ENCODE measurements at places on chromosomes 1 and 21.

- DNase-seq: no peak
Observed at GRCh38 chr1:31585736-31586365, 9.5 kb downstream of the TINAGL1 start.

DNA sequence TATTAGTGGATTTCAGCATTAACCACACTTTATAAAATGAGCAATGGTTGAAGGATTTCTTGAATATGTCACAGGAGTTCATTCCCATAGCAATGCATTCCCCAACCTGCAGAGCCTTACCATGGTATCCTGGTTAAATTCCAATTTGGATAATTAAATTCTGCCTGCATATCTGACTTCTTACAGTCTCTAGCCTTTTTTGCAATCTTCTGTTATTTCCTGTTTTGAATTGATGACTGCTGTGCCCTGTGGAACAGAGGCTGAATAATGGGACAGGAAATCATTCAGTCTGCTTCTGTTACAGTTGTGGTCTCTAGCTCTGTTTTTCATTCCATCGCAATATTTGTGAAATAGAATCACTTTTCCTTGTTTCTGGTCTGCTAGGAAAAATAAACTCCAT lies 1823.9 kb downstream of the PLA2G4A start:
- DNase-seq: no peak

DNA sequence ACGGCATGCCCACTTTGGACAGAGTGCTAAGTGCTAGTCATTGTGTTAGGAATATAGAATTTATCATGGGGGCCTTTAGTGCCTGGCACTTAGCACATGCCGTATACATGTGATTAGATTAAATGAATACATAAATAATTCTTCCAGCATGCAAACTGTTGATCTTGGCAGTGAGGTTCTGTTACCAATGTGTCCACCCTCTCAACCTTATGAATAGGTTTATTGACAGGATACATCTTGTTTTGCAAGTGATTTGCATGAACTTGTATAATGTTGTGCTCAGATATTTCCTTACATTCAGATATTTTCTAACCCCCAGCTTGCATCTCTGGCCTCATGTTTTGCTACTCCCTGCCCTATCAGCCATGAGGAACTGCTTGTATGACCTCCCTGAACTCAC lies 60.3 kb upstream of the ZNF648 start:
- no peak for DNase-seq

DNA sequence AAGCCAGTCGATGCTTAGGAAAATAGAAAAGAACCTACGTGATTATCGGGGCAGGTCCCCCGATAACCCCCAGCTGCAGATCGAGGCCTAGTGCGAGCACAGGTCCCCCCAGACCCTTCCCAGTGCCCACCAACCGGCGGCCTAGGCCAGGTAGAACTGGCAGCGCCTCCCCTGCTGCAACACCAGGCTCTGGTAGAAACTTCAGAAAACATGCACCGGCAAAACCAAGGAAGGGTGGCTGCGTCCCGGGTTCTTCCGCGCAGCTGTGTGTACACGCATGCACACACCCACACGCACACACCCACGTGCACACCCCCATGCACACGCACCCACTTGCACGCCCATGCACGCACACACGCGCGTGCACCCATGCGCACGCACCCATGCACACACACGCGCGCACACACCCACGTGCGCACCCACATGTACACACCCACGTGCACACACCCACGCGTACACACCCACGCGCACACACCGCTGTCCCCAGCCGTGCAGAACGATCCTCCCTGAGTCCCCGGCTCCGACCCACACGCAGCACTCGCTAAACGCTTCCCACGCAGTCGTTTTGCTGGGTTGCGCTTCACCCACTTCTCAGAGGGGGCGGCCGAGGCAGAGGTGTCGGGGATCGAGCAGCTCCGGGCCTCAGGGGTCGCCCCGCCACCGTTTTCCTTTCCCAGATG lies 5.2 kb downstream of the TSPEAR start:
- DNase-seq: no peak

GRCh38 chr1:228953207-228953606 lies 217.9 kb downstream of the RHOU start:
- DNase-seq: no peak

Data from stimulated activated CD4-positive, alpha-beta T cell treated with anti-CD3 and anti-CD28 coated beads, Interleukin-1b, Interleukin-23, amount 100 ng/mL, for 4 hours (primary cell).